ENCODE measurements at places on chromosomes 4 and X. TPM values are rescaled to one million over a fixed set of nuclear protein-coding genes. Genes with fewer than 3 reads are reported as not detected.

The PRR27 gene
- polyA plus RNA-seq: not detected

The SLC10A7 gene
- polyA plus RNA-seq: 5.4 TPM

The ATP5ME gene
- 430 TPM for polyA plus RNA-seq

The GCNA gene
- 0.82 TPM for polyA plus RNA-seq

The HPSE gene
- polyA plus RNA-seq: 1.2 TPM

The BMPR1B gene
- 0.13 TPM for polyA plus RNA-seq

The CXorf65 gene
- not detected for polyA plus RNA-seq

The REPS2 gene
- polyA plus RNA-seq: 1.3 TPM

The SULT1B1 gene
- 1.3 TPM for polyA plus RNA-seq

The ARSD gene
- polyA plus RNA-seq: 12.4 TPM

The RNF175 gene
- 0.27 TPM for polyA plus RNA-seq

The NDUFB11 gene
- 73.6 TPM for polyA plus RNA-seq

The MAGEB10 gene
- polyA plus RNA-seq: not detected

The SRPK3 gene
- polyA plus RNA-seq: 2.3 TPM

The GLRA2 gene
- polyA plus RNA-seq: not detected

The WAS gene
- polyA plus RNA-seq: 6.1 TPM

The CTAG1B gene
- polyA plus RNA-seq: not detected

The RAPGEF2 gene
- polyA plus RNA-seq: 13.6 TPM

The MTMR8 gene
- 0.91 TPM for polyA plus RNA-seq

Measured in urinary bladder (tissue), 4 donors.